Thyroid gland (tissue), 4 donors: ENCODE measurements at places on chromosomes 5 and 9. TPM values are rescaled to one million over a fixed set of nuclear protein-coding genes. Genes with fewer than 3 reads are reported as not detected.

GRCh38 chr9:37920471-37921167 lies 16.7 kb upstream of the SLC25A51 start:
- no peaks in the 10 kb centered on the region for H3K27me3 ChIP-seq
- H3K36me3 ChIP-seq, result no peaks in the 10 kb centered on the region
- H3K4me1 ChIP-seq, result peaks cover 12% of the 10 kb centered on the region
- DNase-seq, result no peak

DNA sequence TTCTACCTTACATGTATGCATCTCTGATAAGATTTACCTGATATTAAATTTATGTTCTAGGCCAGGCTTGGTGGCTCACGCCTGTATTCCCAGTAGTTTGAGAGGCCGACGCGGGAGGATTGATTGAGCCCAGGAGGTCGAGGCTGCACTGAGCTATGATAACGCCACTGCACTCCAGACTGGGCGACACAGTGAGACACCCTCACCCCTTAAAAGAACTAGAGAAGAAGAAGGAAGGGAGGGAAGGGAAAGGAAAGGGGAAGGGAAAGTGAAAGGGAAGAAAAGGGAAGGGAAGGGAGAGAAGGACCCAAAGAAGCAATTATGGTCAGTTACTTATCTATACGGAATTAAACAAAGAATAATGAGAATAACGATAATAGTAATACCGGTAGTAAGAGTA lies 1.2 kb upstream of the RFK start:
- H3K27ac ChIP-seq, result peak overlapping the region; percentile 96
- no peak overlapping the region for H3K4me3 ChIP-seq
- no peaks in the 10 kb centered on the region for H3K36me3 ChIP-seq
- H3K27me3 ChIP-seq, result no peaks in the 10 kb centered on the region

DNA sequence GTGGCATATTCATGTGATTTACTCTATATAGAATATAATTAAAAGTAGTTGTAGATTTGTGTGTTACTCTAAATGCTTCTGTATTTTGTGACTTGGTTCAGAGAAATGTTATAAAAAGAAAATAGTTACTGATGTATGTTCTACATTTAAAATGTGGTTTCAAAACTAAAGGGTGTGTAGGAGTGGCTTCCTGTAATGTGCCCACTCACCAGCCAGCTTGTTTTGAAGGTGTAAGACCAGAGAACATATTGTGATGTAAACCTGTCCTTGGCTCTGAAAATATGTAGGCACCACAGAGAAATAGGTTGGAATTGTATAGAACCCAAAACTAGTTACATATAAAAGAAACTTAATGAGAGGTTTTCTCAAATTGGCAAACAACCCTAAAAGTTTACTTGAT lies 51.2 kb upstream of the ARRDC3 start:
- no peak for DNase-seq
- no peaks in the 10 kb centered on the region for H3K36me3 ChIP-seq
- H3K27me3 ChIP-seq, result no peaks in the 10 kb centered on the region
- no peak overlapping the region for H3K4me3 ChIP-seq

The PITX1 gene
- total RNA-seq, result 0.44 TPM

GRCh38 chr9:111743275-111743674 lies 51.5 kb downstream of the SHOC1 start:
- H3K4me1 ChIP-seq, result no peaks in the 10 kb centered on the region
- no peak overlapping the region for H3K4me3 ChIP-seq
- DNase-seq, result no peak
- no peak overlapping the region for H3K27ac ChIP-seq
- H3K36me3 ChIP-seq, result no peaks in the 10 kb centered on the region
- no peaks in the 10 kb centered on the region for H3K27me3 ChIP-seq

GRCh38 chr9:22913026-22913425 lies 466.4 kb downstream of the DMRTA1 start:
- H3K27me3 ChIP-seq, result no peaks in the 10 kb centered on the region
- DNase-seq, result no peak
- no peak overlapping the region for H3K27ac ChIP-seq
- no peaks in the 10 kb centered on the region for H3K4me1 ChIP-seq
- no peak overlapping the region for H3K4me3 ChIP-seq

DNA sequence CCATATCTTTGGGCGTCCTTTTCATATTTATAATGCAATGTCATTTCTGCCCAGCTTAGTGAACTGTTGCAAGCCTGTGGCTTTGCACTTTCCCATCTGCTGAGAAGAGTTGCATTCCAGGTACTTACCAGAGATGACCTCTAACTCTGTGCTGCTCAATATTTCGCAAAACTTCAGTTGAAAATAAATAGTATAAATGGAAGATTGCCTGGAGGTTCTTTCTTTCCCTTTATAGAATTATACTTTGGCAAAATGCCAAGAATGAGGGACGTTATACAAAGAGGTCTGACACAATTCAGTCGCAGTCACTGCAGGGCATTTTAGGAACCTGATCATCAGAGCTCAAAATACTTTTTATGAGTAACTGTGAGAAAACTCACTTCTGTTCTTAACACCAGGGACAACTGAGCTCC lies 18.9 kb upstream of the VLDLR start:
- no peak for DNase-seq
- H3K27ac ChIP-seq, result no peak overlapping the region
- no peak overlapping the region for H3K4me3 ChIP-seq
- no peaks in the 10 kb centered on the region for H3K36me3 ChIP-seq

GRCh38 chr9:109244179-109245132 lies 76.4 kb downstream of the EPB41L4B start:
- H3K27ac ChIP-seq, result peak overlapping the region; percentile 37
- H3K4me1 ChIP-seq, result peaks cover 57% of the 10 kb centered on the region
- H3K4me3 ChIP-seq, result no peak overlapping the region
- no peaks in the 10 kb centered on the region for H3K27me3 ChIP-seq
- peak; percentile 78 for DNase-seq

GRCh38 chr9:70580606-70581195 lies 166.2 kb upstream of the KLF9 start:
- H3K27me3 ChIP-seq, result no peaks in the 10 kb centered on the region
- peaks cover 6% of the 10 kb centered on the region for H3K4me1 ChIP-seq
- no peak for DNase-seq

DNA sequence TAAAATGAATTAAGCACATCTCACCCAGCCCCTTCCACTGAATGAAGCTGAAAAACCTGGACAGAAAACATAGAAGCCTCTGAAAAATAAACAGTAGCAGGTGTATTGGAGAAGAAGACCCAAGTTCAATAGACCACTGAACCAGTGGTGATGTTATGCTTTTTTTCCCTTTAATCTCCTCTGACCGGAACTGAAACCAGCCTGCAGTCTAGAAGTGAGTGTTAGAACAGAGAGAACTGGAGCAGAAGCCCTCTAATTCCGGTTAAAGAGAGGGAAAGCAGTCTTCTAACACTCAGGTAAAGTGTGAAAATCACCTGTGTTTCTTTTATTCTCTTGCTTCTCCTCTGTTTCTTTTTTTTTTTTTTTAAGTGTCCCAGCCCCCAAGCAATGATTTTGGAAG lies 83.5 kb upstream of the CCL21 start:
- H3K27ac ChIP-seq, result no peak overlapping the region
- H3K4me3 ChIP-seq, result no peak overlapping the region
- no peaks in the 10 kb centered on the region for H3K27me3 ChIP-seq
- no peaks in the 10 kb centered on the region for H3K36me3 ChIP-seq
- no peak for DNase-seq

DNA sequence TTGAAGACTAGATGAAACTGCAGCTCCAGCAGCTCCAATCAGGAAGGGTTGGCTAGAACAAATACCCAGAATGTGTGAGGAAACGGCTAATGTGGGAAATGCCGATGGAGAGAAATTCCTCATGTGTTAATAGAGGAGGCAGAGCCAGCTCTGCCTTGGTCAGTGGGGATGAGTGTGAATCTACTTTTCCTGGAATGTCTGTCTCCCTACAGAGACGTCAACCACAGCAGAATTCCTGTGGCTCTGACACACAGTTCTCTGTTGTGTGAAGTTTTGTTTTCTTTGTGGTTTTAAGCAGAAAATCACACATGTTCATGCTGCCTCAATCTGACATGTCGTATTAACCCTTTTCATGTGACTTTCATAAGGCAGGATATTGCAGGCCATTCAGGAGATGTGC lies 476.6 kb upstream of the WWC1 start:
- no peaks in the 10 kb centered on the region for H3K4me1 ChIP-seq
- no peak for DNase-seq
- no peaks in the 10 kb centered on the region for H3K36me3 ChIP-seq
- H3K4me3 ChIP-seq, result no peak overlapping the region
- no peaks in the 10 kb centered on the region for H3K27me3 ChIP-seq

The CAMLG gene
- 32.3 TPM for total RNA-seq

- DNase-seq, result no peak
- no peaks in the 10 kb centered on the region for H3K27me3 ChIP-seq
- H3K4me1 ChIP-seq, result no peaks in the 10 kb centered on the region
- no peak overlapping the region for H3K4me3 ChIP-seq
- no peak overlapping the region for H3K27ac ChIP-seq
These were observed 233.6 kb upstream of the SLC24A2 start for GRCh38 chr9:20022410-20022809.

DNA sequence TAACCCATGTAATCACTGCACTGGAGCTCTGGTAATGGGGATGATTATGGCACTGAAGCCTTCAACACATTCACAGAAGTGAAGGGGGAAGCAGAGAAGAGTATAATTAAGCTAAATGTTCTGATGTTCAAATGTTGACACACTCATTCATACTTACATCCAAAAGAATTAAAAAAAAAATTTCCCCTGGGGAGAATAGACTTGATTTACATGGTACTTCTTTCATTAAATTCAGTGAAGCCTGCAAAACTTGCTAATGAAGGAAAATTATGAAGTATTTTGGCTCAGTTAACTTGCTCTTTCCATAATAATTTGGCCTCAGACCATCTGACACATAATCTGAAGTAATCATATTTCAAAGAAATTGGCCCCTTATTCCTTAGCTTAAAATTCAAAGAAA lies 428.8 kb downstream of the SH3GL2 start:
- H3K4me1 ChIP-seq, result no peaks in the 10 kb centered on the region
- H3K4me3 ChIP-seq, result no peak overlapping the region
- no peak for DNase-seq
- no peaks in the 10 kb centered on the region for H3K27me3 ChIP-seq

DNA sequence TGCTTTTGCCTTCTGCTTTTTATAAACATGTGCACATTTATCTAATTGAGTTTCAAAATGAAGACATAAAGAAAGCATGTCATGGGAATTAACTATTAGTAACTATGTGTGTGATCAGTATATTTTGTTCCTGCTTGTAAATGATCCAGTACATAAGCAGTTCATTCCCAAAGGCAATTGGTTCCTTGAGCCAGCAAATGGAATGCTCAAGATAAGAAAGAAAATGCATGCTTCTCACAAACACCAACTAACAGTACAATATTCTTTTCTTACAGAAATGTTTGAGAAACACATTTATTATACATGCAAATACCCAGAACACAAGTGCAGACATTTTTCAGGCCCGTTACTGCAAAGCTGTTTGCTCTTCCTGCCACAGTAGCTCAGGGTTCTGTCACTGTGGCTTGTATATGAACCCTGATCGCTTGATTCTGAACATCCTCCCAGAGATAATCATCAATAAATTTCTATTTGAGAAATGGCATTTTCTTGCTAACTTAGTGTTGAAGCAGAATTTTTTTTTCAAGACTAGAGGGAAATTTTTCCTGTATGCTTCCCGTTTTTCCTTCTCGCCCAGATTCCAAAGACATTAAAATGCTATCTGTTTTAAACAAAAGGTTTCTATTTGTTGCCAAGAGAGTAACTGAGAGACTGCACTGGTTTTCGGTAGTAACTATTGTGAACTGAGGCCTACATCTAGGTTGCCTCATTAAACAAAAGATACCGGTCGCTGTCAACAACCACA lies 1.9 kb downstream of the GNAQ start:
- DNase-seq, result no peak
- H3K36me3 ChIP-seq, result no peaks in the 10 kb centered on the region
- H3K4me3 ChIP-seq, result peak overlapping the region; percentile 70
- H3K4me1 ChIP-seq, result peaks cover 37% of the 10 kb centered on the region
- peak overlapping the region; percentile 97 for H3K27ac ChIP-seq
- no peaks in the 10 kb centered on the region for H3K27me3 ChIP-seq

DNA sequence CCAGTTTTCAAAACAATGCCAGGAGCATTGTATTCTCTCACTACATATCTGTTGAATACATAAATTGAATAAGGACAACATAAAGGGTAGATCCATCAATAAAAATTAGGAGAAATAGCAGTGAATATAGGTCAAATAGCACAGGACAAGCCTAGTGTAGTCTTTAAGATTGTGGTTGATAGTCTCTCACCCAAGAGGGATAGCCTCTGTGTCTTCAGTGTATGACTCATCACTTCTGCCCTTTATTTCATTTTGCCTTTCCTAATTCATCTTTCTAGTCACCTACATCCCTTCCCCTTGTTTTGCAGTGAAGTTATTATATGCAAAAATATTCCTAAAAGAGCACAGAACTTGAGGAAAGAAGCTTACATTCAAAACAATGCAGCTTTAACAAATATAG lies 335.0 kb upstream of the TUSC1 start:
- H3K36me3 ChIP-seq, result no peaks in the 10 kb centered on the region
- no peak overlapping the region for H3K27ac ChIP-seq
- H3K4me3 ChIP-seq, result no peak overlapping the region
- no peaks in the 10 kb centered on the region for H3K4me1 ChIP-seq
- DNase-seq, result no peak

DNA sequence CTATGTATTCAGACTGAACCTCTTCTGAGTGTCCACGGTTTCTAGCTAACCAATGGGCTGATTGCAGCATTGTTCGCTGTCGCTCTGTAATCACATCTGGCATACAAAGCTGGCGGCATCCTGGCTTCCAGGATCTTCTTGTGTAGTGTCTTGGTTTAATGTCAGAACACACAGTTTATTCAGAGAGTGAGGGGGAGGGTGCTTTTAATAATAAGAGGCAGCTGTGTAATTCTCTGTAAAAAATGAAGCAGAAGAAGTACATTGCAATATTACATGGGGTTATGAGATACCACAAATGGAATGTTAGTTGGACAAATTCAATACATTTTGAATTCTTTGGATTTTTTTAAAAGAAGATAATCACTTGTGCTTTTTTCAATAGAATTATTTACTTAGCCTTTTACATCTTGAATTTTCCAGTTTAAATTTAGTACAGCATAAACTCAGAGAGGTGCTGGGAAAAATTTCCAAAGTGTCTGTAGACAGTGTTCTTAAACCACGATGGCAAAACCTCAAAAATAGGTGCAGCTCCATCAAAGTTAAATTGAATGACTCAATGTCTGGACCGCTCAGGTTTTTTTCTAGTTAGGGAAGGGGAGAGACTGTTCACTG lies 206.0 kb downstream of the PCSK1 start:
- H3K36me3 ChIP-seq, result no peaks in the 10 kb centered on the region
- H3K4me1 ChIP-seq, result no peaks in the 10 kb centered on the region
- no peak overlapping the region for H3K27ac ChIP-seq
- no peak overlapping the region for H3K4me3 ChIP-seq
- no peaks in the 10 kb centered on the region for H3K27me3 ChIP-seq

The RUSC2 gene
- 15.2 TPM for total RNA-seq

The TPRN gene
- total RNA-seq, result 13.5 TPM

DNA sequence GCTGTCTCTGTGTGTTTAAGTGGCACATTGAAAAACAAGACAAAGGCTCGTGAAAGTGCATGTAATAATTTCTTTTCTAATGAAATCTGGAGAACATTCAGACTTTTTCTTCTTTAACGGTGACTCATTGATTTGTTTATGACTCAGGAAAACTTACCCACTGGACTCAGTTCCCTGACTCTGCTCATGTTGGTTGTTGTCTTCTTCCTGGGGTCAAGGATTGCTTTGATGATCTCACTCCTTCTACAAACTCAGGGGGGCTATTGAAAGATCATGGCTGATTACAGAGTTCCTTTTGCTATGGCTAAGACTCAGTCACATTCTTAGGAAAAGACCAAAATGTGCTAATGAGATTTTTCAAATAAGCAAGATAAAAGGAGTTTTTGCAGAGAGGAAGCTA lies 141.1 kb upstream of the DAP start:
- H3K36me3 ChIP-seq, result no peaks in the 10 kb centered on the region
- H3K27me3 ChIP-seq, result no peaks in the 10 kb centered on the region
- H3K4me3 ChIP-seq, result no peak overlapping the region
- H3K27ac ChIP-seq, result no peak overlapping the region

The ZNF883 gene
- total RNA-seq, result 0.33 TPM
